ENCODE measurements at places on chromosomes 16 and 17. TPM values are rescaled to one million over a fixed set of nuclear protein-coding genes. Genes with fewer than 3 reads are reported as not detected.

SP6 gene
- 0.93 TPM for polyA plus RNA-seq

SRSF1 gene
- 158 TPM for polyA plus RNA-seq

STUB1 gene
- 94.0 TPM for polyA plus RNA-seq

KRTAP16-1 gene
- not detected for polyA plus RNA-seq

FBF1 gene
- 6.8 TPM for polyA plus RNA-seq

SERPINF2 gene
- 1.7 TPM for polyA plus RNA-seq

GCGR gene
- not detected for polyA plus RNA-seq

DNA sequence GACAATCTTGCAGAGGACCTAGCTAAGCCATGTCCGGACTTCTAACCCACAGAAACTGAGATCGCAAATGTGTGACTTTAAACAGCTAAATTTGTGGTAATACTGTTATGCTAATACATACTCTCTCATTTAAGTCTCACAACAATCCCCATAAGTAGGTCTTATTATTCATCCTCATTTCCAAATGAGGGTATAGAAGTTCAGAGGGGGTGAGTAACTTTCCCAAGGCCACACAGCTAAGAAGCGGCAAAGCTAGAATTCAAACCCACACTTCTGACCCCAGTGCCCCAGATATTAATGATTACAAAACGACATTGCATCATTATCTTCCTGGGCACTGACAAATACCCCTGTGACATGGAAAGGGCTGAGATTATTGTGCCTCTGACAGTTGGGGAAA, 81.4 kb downstream of the CNGB1 start:
- no peak for DNase-seq

DNA sequence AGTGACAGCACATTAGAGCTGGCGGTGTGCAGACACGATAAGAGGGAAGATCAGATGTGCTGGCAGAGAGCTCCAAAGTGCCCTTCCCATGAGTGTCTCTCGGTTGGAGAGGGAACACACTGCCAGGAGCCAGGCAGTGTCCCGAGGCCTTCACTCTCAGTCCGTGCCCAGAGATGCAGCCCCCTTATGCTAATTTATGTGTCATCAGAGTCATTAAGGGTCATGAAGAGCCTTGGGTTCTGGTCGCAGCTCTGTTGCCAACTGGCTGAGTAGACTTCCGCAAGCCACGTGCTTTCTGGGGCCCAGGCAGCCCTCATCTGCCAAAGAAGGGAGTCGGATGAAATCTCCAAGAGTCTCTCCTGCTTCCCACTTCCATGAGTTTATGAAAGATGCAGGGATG, 232.5 kb downstream of the MSI2 start:
- DNase-seq = no peak

- DNase-seq = no peak
These were observed 31.8 kb downstream of the PRMT7 start for GRCh38 chr16:68342620-68343019.

DNA sequence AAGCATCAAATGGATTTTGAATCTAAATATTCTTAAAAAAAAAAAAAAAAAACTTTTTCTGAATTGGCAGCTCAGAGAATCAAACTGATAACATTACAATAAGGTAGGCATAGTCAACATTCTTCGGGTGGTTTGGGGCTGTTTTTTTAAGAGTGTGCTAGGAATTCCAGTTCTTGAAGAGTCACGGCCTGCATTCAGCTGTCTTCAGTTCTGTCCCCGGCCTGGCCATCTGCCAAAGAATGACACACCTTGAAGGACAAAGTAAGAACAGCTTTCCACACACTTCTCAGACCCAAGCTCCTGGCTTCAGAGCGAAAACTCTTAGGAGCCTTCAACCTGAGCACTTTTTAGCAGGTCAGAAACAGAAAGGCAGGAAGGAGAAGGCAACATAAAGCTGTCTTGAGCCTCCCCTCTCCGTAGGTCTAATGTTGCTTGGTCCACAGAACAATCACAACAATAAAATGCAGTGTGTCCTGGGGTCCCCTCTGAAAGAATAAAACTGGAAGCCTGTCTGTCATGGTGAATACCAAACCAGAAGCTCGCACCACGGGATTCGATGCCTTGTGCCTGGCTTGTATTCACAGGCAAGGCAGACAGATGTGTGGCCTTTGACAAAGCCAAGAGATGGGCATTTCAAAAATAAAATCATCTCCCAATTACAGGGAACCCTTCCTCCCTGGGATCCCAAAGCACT, 524.4 kb upstream of the ZFHX3 start:
- peak; percentile 17 for DNase-seq

DNA sequence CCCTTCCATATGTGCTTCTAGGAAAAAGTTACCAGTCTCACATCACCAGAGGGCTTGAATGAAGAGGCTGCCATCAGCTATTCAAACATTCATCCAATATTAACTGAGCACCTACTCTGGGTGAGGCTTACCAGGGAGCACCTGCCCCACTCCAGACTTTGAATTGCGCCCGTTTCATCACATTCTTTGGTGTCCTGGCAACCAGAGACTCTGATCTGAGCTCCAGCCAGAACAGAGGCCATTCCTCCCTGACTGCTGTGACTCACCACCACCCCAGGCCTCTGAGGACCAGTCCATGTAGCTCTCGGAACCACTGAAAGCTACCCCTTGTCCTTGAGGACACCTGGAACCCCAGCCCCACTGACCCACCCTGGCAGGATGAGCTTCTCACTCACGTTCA, at the start of gene C16orf96:
TSS of gene C16orf96 (plus strand) at position 229 of the 400 bp plus-strand sequence. CDS start at position 379, 150 bp downstream.
- no peak for DNase-seq

DNA sequence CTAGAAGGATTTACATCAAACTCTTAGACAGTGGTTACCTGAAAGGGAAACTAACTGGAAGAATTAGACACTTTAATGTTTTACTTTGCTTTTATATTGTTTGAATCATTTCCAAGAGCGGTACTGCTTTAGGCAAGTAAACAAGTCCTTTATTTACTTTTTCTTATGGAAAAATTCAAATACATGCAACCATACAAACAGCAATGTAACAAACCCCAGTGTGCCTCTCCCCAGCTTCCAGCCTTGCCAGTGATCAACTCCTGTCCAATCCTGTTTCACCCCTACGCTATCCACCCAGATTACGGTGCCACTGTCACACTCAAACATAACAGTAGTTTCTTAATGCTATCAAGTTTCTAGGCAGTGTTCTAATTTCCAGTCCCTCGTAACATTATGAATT, 85.9 kb downstream of the C16orf95 start:
- DNase-seq = no peak
